ENCODE measurements at places on chromosomes 11 and 22.

DNA sequence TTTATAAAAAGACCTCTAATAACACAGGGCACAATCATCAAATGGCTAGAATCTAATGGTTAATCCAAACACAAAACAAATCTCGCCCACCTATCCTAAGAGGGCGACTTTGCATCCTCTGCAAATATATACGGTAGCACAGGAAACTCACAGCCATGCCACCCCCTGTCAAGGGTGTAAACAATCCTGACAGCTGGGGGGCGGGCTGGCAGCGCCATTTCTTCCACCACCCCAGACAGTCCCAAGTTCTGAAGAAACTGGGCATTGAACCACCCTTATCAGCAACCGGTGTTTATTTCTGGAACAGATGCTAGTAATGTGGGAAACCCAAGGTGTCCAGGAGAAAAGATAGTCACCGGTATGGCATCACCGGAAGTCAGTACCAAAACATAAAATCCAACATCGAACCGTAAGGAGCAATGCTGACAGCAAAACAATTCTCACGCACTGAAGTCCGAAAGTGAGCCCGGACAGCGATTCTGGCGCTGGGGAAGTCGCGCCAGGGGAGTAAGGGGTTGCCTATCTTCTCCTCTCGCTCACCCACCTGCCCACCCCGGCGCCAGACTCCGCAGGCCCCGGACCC is 825 bp downstream of the FBXO3 start:
- DNase-seq: peak; percentile 16

GRCh38 chr11:61071208-61071681 is 31.0 kb upstream of the CD5 start:
- peak; percentile 64 for DNase-seq

GRCh38 chr22:42528591-42529307 is 9.2 kb upstream of the RRP7A start:
- no peak for DNase-seq

DNA sequence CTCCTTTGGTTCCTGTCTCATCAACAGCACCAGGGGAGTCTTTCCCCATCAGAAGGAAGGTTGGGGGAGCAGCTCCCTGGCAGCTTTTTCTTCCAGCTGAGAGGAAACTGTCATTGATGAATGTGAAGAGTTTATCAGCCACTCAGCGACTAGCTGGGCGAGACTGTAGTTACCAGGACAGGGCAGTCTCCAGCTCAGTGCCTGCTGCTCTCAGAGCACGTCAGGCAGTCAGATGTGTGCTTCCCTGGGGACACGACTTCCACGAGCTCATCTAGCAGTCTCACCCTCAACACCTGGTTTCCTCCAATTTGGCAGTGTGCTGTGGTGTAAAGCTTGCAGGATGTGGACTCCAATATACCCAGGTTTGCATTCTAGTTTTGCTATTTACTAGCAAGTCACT is 12.5 kb upstream of the C1QTNF4 start:
- DNase-seq: no peak

DNA sequence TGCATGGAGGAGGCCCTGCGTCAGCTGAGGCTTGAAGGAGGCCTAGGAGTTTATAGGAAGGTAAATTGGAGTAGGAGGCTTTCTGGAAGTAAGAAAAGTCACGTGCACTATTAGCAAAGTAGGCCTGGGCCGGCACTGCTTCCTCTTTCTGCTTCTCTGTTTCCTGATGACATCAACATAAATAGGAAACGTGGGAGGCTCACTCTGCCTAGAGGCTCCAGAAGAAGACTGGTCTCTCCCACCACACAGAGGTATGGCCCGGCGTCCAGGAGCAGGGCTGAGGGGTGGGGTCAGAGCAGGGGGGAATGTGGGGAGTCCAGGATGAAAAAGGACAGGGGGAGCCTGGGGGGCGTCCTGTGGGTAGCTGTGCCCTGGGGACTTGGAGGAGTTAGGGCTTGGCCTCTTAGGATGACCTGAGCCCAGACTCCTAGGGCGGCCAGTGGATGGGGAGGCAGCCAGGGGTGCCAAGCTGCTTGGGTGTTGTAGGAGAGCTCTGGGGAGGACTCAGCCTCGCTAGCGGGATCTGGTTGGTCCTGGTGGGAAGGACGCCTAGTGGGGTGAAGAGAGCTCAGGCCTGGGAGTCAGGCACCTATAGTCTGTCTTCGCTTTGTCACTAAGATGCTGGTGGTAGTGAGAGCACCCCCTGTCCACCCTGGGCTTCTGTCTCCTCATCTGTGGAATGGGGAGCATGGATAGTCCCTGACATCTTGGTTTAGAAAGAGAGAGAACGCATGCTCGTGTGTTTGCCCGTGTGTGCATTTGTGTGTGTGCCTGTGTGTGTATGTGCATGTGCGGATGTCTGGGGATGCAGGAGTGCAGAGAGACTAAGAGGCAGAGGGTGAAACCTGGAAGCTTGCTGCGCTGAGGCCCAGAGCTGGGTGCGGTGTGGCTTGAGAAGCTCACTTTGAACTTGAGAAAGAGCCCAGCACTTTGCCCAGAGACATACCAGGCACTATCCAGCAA is at the start of gene CSF2RB:
Gene CSF2RB, plus strand, starts transcription at position 202 of the 963 bp plus-strand sequence. CDS start 8,580 bp downstream, outside the sequence.
- no peak for DNase-seq

- DNase-seq: no peak
Measured at GRCh38 chr11:117186431-117186761, 7.9 kb downstream of the SIDT2 start.

DNA sequence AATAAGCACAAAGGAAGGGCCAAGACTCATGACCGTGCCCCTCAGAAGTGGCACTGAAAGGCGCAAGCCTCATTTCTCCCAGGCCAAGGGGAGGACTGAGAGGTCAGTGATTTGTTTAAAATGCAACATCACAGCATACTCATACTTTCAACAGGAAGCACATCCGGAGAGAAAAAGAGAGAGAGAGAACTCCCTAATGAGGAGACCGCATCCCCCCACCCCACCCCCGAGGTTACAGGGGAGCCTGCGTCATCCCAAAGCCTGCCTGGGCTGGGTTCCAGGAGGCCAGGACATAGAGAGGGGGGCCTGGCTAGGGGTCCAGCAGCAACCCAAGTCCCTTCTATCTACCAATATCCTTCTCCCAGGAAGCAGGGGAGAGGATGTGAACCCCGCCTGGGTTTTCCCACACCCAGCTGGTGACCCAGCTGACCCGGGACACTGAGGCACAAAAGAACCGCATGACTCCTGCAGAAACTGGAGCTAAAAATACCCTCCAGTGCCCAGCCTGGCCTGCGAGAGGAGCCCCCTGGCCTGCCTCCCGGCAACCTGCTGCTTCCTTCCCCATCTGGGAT is 3.8 kb downstream of the CSNK1E start:
- DNase-seq: peak; percentile 8

DNA sequence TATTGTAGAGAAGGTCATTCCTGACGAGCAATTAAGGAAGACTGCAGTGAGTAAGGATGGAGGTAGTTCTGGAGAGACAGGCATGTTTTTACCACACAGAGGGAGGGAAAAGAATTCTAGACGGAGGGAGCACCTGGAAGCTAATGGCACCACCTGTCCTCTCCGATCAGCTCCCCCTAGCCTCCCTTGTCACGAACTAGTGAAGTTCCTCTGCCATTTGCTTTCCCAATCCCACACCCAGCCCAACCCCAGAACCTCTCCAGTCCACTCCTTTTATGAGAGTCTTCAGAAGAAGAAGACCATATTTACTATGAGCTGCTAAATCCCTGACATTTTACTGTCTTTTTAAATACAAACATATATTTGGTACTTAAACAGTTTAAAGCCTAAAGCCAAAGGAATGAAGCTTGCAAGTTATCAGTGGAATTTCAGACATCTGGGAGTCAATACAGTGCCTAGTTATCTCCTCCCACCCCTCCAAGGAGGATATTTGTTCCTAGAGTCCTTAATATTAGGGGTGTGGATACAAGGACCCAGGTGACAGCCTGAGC is 46.1 kb upstream of the HSPA8 start:
- no peak for DNase-seq

DNA sequence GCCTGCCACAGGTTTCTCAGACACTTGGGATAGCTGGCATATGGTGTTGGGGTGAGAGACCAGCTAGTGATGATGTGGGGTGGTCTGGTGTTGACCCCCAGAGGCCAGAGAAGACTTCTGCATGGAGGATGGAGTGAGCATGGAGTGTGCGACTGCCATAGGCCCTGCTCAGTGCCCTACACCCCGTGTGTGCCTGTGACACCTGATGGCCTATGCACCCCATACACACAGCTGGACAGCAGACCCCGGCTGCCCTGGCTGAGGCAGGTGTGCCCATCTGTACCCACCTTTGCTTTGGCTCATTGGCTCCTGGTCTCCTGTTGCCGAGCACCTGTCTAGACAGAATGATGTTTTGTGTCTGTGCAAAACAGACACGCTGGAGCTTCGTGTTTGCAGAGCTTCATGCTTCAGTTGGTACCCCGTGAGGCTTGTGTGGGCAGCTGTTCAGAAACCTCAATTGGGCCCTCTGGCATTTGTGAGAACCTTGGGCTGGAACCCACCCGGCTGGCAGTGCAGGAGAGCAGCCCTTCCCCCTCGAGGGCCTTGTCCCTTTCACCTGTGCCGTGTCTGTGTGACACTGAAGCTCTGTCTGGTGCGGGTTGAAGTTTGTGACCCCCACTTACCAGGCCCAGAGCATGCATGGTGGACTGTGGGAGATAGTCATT is 27.6 kb downstream of the BCR start:
- no peak for DNase-seq

- no peak for DNase-seq
Measured at GRCh38 chr11:35063488-35063931, 75.5 kb upstream of the CD44 start.

DNA sequence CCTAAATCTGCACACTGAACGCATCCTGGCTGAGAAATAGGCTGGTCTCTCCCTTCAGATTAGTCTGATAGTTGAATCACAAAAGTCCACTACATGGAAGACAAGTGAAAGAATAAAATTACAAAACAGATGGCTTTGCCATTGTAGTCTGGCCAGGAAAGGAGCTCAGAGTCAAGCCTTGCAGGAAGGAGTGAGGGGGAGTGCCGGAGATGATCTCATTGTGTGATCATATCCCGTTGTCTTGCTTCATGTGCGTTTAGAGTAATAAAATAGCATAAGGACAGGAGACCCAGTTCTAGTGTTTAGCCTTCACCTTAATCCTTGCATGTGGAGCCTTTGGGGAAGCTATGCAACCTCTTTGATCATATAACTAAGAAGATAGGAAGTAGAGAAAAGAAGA is 666.7 kb upstream of the RAG2 start:
- no peak for DNase-seq

DNA sequence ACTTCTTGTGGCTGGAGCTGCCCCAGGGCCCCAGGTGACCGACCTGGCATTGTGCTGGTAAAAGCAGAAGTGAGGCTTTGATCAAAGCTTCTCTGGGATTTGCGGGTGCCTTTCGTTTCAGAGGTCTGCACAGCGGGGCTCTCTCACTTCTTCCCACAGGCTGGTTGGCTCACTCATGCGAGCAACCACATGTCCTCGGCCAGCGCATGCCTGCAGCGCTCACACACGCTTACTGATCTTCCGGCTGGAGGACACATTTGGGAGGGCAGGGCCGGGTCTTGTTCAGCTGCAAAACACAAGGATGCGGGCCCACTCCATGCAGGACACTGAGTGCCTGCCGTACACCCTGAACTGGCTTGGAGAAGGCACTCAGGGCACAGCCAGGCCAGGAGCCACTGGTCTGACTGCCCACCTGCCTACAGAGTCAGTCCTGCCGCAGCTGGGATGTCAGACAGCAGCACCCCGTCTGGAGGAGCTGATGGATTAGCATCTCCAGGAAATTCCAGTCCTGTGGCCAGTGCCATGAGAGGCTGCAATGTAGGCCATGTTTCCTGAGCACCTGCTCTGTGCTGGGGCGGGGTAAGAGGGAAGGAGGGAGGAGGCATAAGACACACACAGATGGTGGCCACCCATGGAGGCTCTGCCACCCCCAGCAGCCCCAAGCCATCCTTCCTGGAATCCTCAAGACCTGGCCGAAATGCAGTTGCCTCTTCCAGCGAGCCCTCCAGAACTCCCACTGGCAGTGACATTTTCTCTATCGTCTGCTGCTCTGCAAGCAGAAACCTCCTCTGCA is 1383.2 kb downstream of the BRD1 start:
- no peak for DNase-seq

- DNase-seq: no peak
Measured at GRCh38 chr22:44047891-44048301, 23.8 kb downstream of the PARVB start.

DNA sequence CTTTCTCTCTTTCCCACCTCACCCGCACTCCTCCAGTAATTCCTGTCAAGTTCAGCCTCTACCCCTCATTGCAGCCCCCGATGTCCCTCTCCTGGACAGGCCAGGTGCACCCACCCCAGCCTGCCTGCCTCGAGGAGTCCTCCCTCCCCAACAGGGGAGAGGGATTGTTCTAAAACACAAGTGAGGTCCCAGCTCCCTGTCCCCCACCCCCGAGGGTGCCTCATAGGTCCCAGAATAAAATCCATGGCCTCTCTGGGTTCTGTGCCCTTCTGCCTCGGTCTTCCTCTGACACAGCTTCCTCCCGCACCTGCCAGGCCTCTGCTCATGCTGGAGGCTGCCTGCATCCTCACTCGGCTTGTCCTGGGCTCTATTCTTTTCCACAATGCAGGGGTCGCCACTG is 720.1 kb downstream of the BRD1 start:
- no peak for DNase-seq

DNA sequence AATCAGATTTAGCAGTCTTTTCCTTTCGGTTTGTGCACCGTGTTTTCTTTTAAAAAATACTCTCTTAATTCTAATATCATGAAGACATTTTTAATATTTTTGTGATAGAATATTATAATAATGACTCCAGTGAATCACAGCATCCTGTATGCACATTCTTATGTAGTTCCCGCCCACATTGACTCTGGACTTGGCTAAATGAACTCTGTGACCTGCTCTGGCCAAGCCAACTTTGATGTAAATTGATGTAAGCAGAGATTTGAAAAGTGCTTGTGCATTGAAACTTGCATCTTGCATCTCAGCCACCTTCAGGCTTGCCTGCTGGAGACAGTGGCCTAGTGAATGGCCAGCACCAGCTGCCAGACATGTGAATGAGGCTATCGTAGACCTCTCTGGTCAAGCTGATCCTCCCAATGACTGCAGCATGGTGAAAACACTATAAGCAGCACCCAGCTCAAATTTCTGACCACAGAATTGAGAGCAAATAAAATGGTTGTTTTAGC is 29.2 kb upstream of the PGM2L1 start:
- no peak for DNase-seq

- DNase-seq: no peak
Measured at GRCh38 chr11:31325160-31325559, 44.4 kb downstream of the DCDC1 start.

DNA sequence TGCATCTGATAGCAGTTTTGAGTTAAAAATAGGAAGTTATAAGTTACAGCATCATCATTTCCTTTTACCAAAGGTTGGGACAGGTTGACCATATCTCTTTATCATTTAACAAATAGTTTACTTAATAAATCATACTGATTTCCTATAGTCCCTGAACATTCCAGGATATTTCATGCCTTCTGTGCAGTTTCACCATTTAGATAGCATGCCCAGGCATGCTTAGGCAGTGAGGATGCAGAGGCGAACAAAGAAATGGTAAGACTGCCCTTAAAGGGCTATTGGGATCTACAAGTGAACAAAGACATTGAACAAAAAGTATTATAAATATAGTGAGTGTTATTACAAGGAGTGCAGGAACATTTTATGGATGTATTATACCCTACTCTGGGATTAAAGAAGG is 96.4 kb downstream of the PRMT3 start:
- no peak for DNase-seq

GRCh38 chr22:20998411-20999336 is 3.2 kb downstream of the THAP7 start:
- no peak for DNase-seq
